ENCODE measurements at places on chromosomes 12 and 14.

DNA sequence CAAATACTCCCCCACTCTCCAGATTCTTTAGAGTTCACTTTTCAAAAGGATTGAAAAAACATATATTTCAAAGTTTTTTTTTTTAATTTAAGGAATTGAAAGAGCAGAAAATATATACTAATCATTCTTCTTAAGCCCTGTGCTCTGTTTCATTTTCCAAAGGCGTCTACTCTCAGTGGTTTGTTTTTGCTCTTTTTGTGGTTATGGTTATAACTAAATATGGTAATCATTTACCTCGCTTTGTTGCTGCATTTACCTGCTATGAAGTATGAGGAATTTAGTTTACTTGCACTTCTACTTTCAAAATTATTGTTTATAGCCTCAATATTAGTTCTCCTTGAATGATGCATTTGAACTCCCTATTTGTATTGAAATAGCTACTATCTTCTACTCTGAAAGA lies 55.9 kb upstream of the LRRK2 start:
- no peak for DNase-seq

DNA sequence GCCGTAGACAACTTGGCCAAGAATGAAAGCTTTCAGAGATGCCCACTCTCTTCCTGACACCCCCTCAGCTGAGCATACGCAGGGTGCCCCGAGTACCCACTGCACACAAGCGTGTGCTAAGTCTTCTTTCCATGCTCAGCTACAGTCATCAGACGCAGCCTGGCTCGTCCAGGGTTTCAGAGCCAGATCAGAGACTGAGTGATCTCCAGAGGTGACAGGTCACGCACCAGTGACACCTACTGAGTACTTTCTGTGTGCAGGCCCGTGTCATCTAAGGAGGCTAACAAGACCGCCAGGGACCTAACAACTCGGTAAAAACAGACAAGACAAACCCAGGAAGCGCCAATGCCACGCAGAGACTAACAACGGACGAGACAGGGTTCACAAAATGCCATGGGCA lies 25.1 kb downstream of the STX2 start:
- no peak for DNase-seq

DNA sequence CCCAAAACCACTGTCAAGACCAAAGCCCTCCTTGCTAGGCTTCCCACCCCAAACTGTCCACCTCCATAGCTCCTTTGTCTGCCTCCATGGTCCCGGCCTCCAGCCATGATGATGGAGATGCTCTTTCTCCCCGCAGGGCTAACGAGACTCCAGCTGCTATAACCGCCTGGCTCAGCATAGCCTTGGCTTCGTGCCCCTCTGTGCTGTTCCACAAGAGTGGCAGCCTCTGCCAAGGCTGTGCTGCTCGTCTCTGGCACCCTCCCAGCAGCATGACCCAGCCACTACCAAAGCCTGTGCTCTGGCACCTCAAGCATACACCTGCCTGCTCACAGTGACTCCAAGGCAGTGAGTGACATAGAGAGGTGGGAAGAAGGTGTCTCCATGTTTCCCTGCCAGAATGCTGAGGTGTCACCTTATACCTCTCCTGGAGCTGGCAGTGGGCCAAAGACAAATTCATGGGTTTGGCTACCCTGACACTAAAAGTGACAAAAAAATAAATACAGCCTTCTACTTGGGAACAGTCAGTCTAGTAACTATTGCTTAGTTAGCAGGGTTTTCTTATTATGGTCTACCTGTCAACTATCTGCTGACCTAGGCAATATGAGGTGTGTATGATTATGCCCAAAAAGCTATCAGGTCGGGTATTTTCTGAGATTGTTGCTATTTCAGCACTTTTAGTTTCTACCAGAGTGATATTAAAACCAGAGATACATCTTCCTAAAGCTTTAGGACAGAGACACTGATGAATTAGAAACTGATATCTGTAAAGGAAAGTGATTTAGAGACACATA lies 16.1 kb upstream of the KRT73 start:
- no peak for DNase-seq

- DNase-seq, result no peak
Observed at GRCh38 chr12:92185052-92185451, 39.4 kb upstream of the BTG1 start.

DNA sequence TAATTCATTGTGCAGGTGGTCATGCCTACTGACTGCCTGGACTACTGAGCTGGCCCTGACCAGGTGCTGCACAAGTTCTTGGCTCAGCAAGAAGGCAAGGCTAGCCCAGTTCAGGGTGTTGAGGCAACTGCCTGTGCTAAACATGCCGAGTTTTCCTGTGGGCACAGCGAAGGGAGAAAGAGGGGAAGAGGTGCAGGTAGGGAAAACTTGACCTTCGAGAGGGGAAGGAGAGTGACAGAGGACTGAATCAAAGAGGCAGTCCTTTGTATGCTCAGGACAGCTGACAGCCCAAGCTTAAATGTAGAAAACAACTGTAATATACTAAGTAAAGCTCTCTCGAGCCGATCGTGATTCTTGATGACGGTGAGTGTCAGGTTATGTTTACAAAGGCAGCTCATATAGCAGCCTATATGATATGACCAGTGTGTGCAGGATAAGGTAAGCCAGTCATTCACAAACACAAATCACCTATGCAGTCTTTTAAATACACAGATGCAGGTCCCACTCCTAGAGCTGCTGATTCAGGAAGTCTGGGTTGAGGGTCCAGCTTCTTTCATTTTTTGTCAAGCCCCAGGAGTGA lies 2.6 kb downstream of the IRAK3 start:
- no peak for DNase-seq

DNA sequence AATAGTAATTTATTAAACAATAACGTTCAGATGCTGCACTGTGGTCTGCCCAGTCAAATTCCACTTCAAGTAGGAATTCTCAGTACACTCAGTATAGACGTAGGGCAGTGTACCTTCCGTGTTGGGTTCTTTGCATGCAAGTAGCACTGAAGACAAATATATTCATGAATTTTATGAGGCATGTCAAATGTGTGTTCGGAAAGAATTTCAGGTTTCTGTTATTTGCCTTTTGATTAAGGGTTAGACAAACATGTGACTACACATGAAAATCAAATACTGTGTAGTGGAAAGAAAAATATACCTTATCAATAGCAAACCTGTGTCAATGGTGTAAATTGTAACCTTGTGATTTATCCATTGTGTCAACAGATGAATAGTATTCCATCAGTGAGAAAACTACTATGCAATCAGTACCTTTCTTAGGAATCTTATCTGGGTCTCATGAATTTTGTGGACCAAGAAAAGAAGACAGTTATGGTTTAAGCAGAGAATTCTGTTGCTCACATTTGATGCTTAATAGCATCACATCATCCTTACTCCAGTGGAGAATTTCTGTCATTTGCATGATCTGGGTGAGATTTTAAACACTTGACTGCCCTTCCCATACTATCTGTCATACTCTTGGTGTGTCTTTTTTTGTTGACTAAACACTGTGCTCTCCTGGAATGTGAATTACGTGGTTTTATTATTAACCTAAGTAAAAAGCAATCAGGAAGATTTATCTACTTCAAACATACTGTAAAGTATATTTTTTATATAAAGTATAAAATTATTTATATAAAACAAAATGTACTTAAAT lies 13.3 kb downstream of the TMEM260 start:
- DNase-seq, result no peak

DNA sequence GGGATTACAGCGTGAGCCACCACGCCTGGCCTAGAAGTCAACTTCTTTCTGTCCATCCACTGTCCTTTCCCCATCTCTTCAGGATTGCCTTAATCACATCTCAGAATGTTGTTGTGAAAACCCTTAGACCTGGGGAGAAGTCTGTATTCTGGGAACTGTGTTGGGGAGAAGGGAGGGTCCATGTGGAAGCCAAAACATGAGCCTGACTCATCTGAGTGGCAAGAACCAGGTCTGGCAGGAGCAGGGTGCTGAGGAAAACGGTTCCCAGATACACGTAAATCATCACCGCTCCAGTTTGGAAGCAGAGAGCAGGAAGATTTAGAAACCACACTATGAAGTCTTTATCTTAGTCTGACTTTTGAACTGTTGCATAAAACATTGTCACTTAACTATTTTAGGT lies 245.6 kb upstream of the RGS6 start:
- no peak for DNase-seq

Measured in stimulated activated CD4-positive, alpha-beta T cell treated with anti-CD3 and anti-CD28 coated beads, TNF-alpha, amount 100 ng/mL, for 1 hour (primary cell).